ENCODE measurements at places on chromosomes 1 and 21.

- DNase-seq: no peak
- no peaks in the 10 kb centered on the region for H3K36me3 ChIP-seq
- no peak overlapping the region for H3K4me3 ChIP-seq
- H3K27me3 ChIP-seq: no peaks in the 10 kb centered on the region
Measured at GRCh38 chr1:91836331-91837040, 49.5 kb downstream of the TGFBR3 start.

DNA sequence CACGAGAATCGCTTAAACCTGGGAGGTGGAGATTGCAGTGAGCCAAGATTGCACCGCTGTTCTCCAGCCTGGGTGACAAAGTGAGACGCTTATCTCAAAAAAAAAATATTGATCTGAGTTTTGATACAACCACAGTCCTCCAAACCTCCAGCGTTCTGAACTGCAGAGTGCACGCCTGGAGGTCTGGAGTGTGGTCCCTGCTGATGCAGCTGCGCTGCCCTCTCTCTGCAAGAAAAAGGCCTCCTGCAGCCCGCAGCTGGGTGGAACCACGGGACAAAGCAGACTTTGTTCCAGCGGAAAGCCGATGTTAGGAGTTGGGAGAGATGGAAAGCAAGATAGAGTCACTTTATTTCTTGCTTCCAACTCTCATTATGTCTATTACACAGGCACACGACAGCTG is 144.9 kb upstream of the SOD1 start:
- H3K36me3 ChIP-seq: no peaks in the 10 kb centered on the region
- no peaks in the 10 kb centered on the region for H3K4me1 ChIP-seq
- no peak for DNase-seq
- no peaks in the 10 kb centered on the region for H3K27me3 ChIP-seq
- H3K27ac ChIP-seq: no peak overlapping the region

- H3K27ac ChIP-seq: no peak overlapping the region
- H3K4me1 ChIP-seq: no peaks in the 10 kb centered on the region
- H3K27me3 ChIP-seq: no peaks in the 10 kb centered on the region
- peaks cover 9% of the 10 kb centered on the region for H3K36me3 ChIP-seq
Measured at GRCh38 chr21:41907496-41908258, 28.5 kb upstream of the PRDM15 start.

DNA sequence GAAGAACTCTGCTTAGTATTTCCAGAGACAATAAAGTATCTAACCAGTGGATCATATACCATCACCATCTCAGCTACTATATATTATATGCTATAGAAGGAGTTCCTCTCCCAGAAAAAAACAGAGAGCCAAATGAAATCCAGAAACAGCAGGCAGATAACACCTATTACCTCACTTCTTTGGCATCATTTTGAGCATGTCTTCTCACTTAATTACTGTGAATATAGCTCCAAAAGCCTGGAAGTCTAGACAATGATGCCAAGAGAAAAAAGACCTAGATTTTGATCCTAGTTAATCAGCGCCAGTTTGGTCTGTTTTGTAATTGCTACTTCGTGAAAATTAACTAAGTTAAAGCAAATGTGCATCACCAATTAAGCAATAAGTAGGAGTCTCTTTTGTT is 131.3 kb downstream of the EIF4G3 start:
- H3K27me3 ChIP-seq: no peaks in the 10 kb centered on the region
- H3K27ac ChIP-seq: no peak overlapping the region
- H3K4me1 ChIP-seq: no peaks in the 10 kb centered on the region
- H3K4me3 ChIP-seq: no peak overlapping the region
- peaks cover 3% of the 10 kb centered on the region for H3K36me3 ChIP-seq
- no peak for DNase-seq

GRCh38 chr21:43366656-43367055 is 60.3 kb downstream of the SIK1 start:
- H3K27me3 ChIP-seq: no peaks in the 10 kb centered on the region
- H3K4me3 ChIP-seq: no peak overlapping the region
- no peaks in the 10 kb centered on the region for H3K36me3 ChIP-seq

- H3K4me3 ChIP-seq: no peak overlapping the region
- H3K4me1 ChIP-seq: no peaks in the 10 kb centered on the region
- no peaks in the 10 kb centered on the region for H3K36me3 ChIP-seq
- no peak overlapping the region for H3K27ac ChIP-seq
- H3K27me3 ChIP-seq: no peaks in the 10 kb centered on the region
Measured at GRCh38 chr1:94836891-94837290, 16.7 kb downstream of the SLC44A3 start.

- no peaks in the 10 kb centered on the region for H3K27me3 ChIP-seq
- no peak for DNase-seq
- H3K4me3 ChIP-seq: no peak overlapping the region
- no peak overlapping the region for H3K27ac ChIP-seq
- no peaks in the 10 kb centered on the region for H3K36me3 ChIP-seq
Measured at GRCh38 chr1:242185731-242186130, 186.8 kb upstream of the MAP1LC3C start.

- H3K4me1 ChIP-seq: no peaks in the 10 kb centered on the region
- H3K36me3 ChIP-seq: no peaks in the 10 kb centered on the region
Measured at GRCh38 chr1:22212400-22213233, 69.7 kb upstream of the WNT4 start.

GRCh38 chr1:21537511-21537931 is 28.3 kb downstream of the ALPL start:
- H3K27ac ChIP-seq: peak overlapping the region; percentile 81
- no peaks in the 10 kb centered on the region for H3K27me3 ChIP-seq
- H3K4me1 ChIP-seq: peaks cover 23% of the 10 kb centered on the region
- H3K36me3 ChIP-seq: no peaks in the 10 kb centered on the region
- no peak overlapping the region for H3K4me3 ChIP-seq
- DNase-seq: no peak

DNA sequence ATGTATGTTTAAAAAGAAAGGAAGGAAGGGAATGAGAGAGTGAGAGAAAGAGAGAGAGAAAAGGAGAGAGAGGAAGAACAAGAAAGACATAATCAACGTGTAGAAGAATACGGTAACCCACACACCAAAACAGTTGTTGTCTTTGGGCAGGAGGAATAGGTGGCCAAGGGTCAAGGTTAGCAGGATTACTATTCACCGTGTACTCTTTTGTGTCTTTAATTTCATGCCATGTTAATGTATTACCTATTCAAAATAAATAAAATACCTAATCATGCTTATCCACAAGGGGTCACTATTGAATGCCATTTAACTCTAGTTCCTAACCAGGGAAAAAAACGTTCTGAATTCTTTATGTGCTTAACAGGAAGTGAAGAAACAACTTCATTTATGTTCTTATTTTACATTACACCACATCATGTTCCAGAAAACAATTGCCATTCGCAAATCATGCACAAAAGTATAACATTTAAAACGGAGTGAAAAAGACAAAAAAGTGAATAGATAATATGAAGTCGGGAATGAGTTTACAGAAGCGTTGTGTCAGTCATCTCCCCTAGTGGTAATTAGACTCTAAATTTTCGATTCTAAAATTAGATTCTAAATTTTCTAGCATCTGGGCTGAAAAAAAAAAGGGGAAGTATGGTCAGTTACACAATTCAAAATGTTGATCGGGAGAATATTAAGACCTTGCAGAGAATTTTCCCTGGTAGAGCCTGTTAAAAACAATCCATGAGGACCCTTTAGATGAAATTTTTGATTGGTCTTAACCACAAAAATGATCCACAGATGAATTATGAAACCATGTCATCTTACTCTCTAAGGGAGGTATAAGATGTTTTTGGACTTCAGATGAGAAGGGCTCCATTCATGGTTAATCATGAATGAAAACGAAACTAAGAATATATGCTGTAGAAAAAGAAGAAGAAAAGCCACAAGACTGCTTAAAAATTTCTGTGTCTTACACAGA is 700 bp upstream of the KMO start:
- no peaks in the 10 kb centered on the region for H3K36me3 ChIP-seq
- H3K27ac ChIP-seq: peak overlapping the region; percentile 95
- DNase-seq: no peak
- peak overlapping the region; percentile 85 for H3K4me3 ChIP-seq
- H3K4me1 ChIP-seq: peaks cover 8% of the 10 kb centered on the region

DNA sequence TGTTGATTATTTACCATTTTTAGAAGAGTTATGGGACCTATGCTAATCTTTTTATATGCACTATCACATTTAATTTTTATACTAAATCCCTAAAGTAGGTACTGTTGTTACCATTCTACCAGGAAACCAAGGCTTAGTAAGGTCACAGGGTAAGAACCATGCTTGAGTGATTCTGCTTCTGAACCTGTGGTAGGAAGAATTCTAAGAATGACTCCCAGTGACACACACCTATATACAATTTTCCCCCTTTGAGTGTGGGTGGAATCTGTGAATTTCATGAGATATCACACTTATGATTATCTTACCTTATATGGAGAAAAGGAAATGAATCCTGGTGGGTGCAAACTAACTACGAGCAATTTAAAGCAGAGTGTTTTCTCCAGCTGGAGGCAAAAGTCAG is 391.0 kb downstream of the USH2A start:
- no peaks in the 10 kb centered on the region for H3K36me3 ChIP-seq
- no peak overlapping the region for H3K27ac ChIP-seq
- H3K27me3 ChIP-seq: no peaks in the 10 kb centered on the region
- H3K4me3 ChIP-seq: no peak overlapping the region
- DNase-seq: no peak

GRCh38 chr1:9701665-9702064 is 50.1 kb downstream of the PIK3CD start:
- H3K4me3 ChIP-seq: no peak overlapping the region
- no peak overlapping the region for H3K27ac ChIP-seq
- no peaks in the 10 kb centered on the region for H3K36me3 ChIP-seq
- DNase-seq: no peak
- peaks cover 3% of the 10 kb centered on the region for H3K4me1 ChIP-seq

GRCh38 chr21:26307640-26308039 is 137.1 kb upstream of the APP start:
- H3K4me1 ChIP-seq: no peaks in the 10 kb centered on the region
- H3K27me3 ChIP-seq: no peaks in the 10 kb centered on the region
- H3K4me3 ChIP-seq: no peak overlapping the region
- H3K27ac ChIP-seq: no peak overlapping the region
- DNase-seq: no peak

DNA sequence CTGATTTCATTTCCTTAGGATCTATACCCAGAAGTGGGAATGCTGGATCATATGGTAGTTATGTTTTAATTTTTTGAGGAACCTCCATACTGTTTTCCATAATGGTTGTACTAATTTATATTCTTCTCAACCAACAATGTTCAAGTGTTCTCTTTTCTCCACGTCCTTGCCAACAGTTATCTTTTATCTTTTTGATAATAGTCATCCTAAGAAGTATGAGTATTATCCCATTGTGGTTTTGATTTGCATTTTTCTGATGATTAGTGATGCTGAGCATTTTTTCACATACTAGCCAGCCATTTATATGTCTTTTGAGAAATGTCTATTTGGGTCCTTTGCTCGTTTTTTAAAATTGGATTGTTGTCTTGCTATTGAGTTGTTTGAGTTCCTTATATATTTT is 38.5 kb downstream of the ABCD3 start:
- no peak overlapping the region for H3K4me3 ChIP-seq
- H3K27ac ChIP-seq: no peak overlapping the region
- no peak for DNase-seq
- no peaks in the 10 kb centered on the region for H3K27me3 ChIP-seq

DNA sequence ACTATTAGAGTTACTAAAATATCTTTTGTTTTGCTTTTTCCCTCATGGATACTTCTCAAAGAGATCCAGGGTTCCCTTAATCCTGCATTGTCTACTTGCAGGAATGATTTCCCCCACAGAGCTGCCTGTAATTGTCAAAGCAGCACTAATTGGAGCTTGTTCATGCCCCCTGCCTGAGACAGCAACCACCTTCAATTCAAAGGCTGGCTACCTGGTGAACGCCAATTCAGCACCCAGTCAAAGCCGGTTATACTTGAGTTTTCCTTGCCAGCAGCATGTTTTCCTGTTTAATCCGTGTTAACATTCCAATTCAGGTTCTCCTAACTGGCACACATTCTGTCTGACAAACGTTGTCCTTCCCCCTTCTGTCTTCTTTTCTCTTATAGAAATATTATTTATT is 382.9 kb downstream of the NTNG1 start:
- no peak overlapping the region for H3K4me3 ChIP-seq
- H3K36me3 ChIP-seq: no peaks in the 10 kb centered on the region
- no peaks in the 10 kb centered on the region for H3K27me3 ChIP-seq
- H3K4me1 ChIP-seq: no peaks in the 10 kb centered on the region

- H3K4me3 ChIP-seq: peak overlapping the region; percentile 55
- no peak overlapping the region for H3K27ac ChIP-seq
- H3K4me1 ChIP-seq: peaks cover 16% of the 10 kb centered on the region
- no peaks in the 10 kb centered on the region for H3K27me3 ChIP-seq
Measured at GRCh38 chr1:58249388-58249736, 297.2 kb downstream of the OMA1 start.

DNA sequence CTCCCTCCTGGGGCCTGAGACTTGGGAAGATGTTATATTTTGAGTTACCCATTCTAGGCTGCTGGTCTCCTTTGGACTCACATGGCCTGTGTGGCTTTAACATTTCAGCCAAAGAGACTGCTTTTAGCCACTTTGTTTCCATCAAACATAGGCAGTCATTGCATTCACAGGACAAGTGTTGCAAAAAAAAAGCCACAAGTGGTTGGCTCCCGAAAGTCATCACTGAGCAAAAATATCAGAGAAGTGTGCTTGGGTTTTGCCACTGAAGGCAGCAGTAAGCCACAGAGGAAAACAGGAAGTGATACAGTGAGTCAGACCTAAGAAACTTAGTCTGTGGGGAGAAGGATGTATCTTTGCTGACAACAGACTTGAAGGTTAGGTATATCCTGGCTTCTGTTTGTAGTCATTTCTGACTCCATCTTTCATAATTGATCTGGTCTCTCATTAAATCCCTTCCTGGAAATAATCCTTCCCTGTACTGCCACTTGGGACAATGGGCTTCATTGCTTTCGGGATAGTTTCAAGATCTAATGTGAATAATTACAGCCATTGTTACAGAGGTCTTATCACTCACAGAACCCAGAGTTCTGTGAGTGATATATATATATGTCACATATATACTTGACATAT is 80.9 kb downstream of the COLGALT2 start:
- no peaks in the 10 kb centered on the region for H3K36me3 ChIP-seq
- H3K4me1 ChIP-seq: no peaks in the 10 kb centered on the region
- no peak overlapping the region for H3K27ac ChIP-seq
- no peaks in the 10 kb centered on the region for H3K27me3 ChIP-seq
- DNase-seq: no peak

DNA sequence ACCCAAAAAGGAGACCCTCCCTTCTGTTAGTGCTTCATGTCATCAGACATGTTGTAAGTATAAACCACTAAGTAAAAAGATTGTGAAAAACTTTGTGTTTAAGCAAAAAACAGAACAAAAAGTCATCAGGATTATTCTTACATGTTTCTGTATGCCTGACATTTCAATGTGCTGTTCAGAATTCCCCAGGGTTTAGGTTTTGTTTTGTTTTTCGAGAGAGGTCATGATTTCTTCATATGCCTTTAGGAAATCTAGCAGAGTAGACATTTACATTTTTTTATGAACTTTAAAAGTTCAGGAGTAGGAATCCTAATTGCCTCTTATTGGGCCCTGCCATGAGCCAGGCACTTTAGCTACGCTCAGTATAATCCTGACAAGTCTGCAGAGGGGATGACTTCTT is 85.3 kb downstream of the VPS13D start:
- H3K27me3 ChIP-seq: no peaks in the 10 kb centered on the region
- no peak for DNase-seq
- no peak overlapping the region for H3K27ac ChIP-seq
- H3K4me1 ChIP-seq: no peaks in the 10 kb centered on the region

- no peak overlapping the region for H3K4me3 ChIP-seq
- H3K36me3 ChIP-seq: no peaks in the 10 kb centered on the region
- DNase-seq: no peak
Measured at GRCh38 chr1:244163861-244164510, 112.9 kb downstream of the ZBTB18 start.

Measured in liver (tissue), 10 donors.